ENCODE measurements at places on chromosomes 16 and 17. TPM values are rescaled to one million over a fixed set of nuclear protein-coding genes. Genes with fewer than 3 reads are reported as not detected.

The RAB37 gene
- 0.09 TPM for total RNA-seq

The TP53TG3C gene
- not detected for total RNA-seq

The ATP2A3 gene
- total RNA-seq: 2.3 TPM

The G6PC1 gene
- not detected for total RNA-seq

The NFAT5 gene
- 53.9 TPM for total RNA-seq

The ASGR2 gene
- not detected for total RNA-seq

The USP22 gene
- 107 TPM for total RNA-seq

The CD79B gene
- not detected for total RNA-seq

The WSCD1 gene
- total RNA-seq: 0.18 TPM

The GP1BA gene
- not detected for total RNA-seq

The ARL5C gene
- 2.1 TPM for total RNA-seq

The MYO15A gene
- total RNA-seq: 0.45 TPM

The KANSL1 gene
- total RNA-seq: 218 TPM

The SOST gene
- total RNA-seq: 0.09 TPM

The PRAC1 gene
- not detected for total RNA-seq

The DBF4B gene
- 4.9 TPM for total RNA-seq

The KRT28 gene
- not detected for total RNA-seq

The TNFRSF13B gene
- total RNA-seq: not detected

The TERB1 gene
- 0.08 TPM for total RNA-seq

The MYO15B gene
- total RNA-seq: 16.8 TPM

The MYH3 gene
- total RNA-seq: 0.45 TPM
